Uterus (tissue), 4 donors: ENCODE measurements at places on chromosomes 1 and 21.

GRCh38 chr1:28104866-28105467, 16.6 kb upstream of the EYA3 start:
- DNase-seq, result no peak

- no peak for DNase-seq
These were observed 15.1 kb downstream of the MCOLN3 start for GRCh38 chr1:85033221-85033620.

DNA sequence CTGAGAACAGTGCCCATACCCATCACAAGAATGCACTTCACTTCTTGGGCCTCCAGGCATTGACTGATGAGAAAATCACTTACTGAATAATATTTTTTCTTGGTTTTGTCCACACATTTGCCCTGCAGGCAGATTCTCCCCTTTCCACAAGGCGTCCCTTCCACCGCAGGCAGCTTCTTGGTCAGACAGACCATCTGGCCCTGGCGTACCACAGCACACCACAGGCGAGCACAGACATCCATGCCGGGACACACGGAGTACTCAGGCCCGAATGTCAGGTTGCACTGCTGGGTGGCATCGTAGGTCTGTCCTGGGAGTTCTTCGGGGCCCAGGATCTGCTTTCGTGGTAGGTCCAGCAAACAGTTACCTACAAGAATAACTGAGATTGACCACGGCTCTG, 32.5 kb downstream of the ADAMTS5 start:
- no peak for DNase-seq

DNA sequence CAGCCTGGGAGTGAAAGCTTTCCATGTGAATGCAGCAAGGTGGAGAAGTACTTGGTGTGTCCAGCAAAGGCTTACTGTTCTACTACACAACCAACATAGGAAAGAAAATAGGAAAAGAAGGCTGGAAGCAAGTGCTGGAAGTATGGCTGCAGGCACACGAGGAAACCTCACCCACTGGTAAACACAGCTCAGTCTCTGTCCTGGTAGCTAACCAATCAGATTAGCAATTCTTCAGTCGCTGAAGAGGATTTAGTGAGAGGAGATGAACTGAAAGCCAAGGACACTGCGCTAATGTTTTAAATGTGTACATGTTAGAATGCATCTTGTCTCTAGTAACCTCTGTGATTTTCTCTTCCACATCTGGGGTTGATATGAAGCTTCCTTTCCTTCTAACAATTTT, 36.2 kb upstream of the CACHD1 start:
- DNase-seq, result no peak

DNA sequence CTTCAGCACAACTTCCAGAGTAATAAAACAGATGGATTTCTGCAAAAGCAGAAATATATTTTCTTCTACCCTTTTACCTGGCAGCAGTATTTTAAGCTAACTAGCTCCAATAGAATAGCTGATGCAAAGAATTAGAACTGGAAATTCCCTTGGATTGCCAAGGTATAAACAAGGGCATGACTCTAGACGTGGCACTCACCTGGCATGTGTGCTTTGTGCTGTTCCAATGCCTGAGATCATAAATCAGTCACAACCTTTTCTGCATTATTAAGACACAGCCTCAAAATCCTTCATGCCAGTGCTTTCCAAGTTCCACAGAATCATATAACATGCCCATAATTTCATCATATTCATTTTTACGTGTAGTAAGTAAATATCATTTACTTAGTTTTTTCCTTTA, 1048.7 kb downstream of the ADGRL2 start:
- no peak for DNase-seq

- no peak for DNase-seq
These were observed 64.7 kb downstream of the NRIP1 start for GRCh38 chr21:15000081-15000480.

DNA sequence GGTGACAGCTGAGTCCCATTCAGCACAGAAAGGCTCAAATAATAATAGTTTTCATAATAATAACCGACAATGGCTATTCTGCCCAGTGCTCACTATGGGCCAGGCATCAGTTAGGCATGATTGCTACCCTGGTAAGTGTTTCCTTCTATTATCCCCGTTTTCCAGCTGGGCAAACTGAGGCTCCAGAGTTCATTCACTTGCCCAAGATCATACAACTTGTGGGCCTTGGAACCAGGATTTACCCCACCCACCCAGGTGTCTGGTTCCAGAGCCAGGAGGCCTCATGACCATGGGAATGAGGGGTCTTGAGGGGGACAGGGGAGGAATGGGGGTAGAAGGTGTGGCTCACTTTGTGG, 518 bp downstream of the PLOD1 start:
- no peak for DNase-seq

- no peak for DNase-seq
These were observed 310.0 kb downstream of the SMYD3 start for GRCh38 chr1:246197076-246197475.

- DNase-seq, result peak; percentile 88
These were observed at the start of gene RAB13 for GRCh38 chr1:153985941-153986761. TSS of gene RAB13 (minus strand) at chr1:153986339. CDS start at chr1:153986236, 103 bp downstream.
